Globus pallidus (tissue), 1 donor: ENCODE measurements at places on chromosomes 7 and 10.

GRCh38 chr10:121242741-121243608 lies 355.3 kb downstream of the FGFR2 start:
- no peak for DNase-seq

- peak; percentile 76 for DNase-seq
Observed at GRCh38 chr10:103759100-103759781, 96.1 kb downstream of the SH3PXD2A start.

DNA sequence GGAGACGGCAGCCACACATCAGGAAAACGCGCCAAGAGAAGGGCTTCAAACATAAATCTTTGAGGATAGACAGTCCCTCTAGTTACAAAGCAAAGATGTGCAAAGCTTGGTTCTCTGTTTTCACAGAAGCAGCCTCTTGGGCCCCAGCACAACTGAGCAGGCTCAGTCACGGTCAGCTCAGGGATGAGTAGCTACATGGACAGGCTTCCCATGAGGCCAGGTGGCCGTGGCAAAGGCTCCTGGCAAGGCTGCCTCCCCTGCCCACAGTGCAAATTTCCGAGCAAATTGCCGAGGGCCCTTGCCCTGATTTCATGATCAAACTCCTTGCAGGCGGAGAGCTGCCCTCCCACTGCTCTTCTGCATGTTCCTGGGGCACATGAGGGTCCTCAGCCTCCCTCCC lies 37.8 kb upstream of the EN2 start:
- no peak for DNase-seq

DNA sequence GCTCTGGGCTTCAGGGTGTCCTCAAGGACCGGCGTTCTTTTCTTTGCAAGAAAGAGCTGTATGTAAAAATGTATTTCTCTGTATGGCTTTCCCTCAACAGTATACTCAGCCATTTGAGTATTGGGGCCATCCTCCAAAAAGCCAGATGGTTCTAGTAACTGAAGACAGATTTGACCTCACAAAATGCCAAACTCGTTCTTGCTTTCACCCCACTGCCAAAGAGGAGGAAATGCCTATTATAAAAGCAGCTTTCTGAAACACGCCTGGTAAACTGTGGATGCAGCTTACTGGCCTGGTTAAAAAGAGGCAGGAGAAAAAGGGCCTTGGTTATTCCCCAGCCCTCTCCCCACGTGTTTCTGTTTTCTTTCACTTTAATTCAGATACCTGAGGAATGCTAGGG lies 7.7 kb upstream of the HTR5A start:
- DNase-seq = no peak

- no peak for DNase-seq
Observed at GRCh38 chr10:87974769-87975168, 111.3 kb downstream of the PTEN start.

GRCh38 chr10:1978584-1978983 lies 241.3 kb upstream of the ADARB2 start:
- no peak for DNase-seq
